ENCODE measurements at places on chromosomes 4 and X.

GRCh38 chr4:113288696-113289095, 239.2 kb downstream of the ANK2 start:
- no peak for DNase-seq

DNA sequence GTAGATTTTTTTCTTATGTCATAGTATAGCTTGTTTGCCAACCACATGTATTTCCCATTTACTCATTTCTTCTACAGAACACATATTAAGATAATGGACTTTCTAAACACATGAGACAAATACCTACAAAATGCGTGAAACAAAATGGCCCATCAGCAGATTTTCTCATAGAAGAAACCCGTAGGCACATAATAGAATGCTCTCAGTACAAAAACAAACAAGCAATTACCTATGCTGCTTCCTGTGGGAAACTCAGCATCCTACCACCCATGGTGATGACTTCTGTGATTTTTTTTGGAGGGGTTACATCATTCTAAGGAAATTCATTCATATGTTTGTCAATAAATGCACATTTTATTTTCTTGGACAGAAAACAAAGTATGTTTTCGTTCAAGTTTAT, 343.6 kb downstream of the SPRY1 start:
- no peak for DNase-seq

DNA sequence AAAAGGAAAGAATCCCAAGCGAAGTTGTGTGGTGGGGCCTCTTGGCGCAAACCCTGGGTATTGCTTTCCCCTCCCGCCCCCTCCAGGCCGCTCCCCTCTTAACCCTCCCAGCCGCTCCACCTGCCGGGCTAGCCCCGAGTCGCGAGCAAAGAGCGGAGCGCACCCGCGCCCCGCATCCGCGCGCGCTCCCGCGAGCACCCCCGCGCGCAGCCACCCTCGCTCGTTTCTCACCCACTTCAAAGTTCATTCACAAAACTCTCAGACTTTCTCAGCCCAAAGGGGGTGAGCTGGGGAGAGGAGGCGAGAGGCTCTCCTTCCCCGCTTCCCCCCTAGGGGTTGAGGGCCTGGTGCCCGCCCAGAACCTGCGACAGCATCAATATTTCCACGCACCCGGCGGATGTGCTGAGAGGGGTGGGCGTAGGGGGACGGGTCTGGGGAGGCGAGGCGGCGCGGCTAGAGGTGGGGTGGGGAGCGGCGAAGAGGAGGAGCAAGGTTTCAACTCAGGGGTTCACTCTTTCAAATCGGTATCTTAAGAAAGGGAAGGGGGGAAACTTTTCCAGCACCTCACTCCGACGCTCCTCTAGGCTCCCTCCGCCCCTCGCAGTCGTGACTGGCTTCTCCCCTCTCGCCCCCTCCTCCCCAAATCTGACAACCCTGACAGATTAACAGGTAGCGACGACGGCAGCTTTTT, 1.8 kb downstream of the MAML3 start:
- DNase-seq = no peak

- DNase-seq = no peak
Observed at GRCh38 chr4:165879641-165880040, 6.6 kb downstream of the TLL1 start.

DNA sequence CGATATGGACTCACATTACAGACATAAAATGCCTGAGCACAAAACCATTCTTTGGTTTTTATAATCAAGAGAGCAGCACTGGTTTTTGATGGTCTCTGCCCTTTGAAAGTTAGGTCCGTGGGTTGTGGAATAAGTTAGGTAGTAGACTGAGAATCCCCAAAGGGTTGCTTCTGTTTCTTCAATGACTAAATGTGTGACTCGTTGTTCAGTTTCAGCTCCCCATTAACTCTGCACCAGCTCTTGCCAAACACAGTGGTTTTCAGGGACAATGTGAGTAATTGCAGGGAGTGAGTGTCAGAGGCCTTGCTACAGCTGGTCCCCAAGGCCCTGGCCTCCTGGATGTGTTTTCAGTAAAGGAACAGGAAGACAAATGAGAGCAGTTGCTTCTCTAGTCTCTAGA, 24.8 kb downstream of the SMIM20 start:
- DNase-seq = no peak

GRCh38 chrX:119502727-119503483, 34.7 kb downstream of the SLC25A5 start:
- DNase-seq = no peak

DNA sequence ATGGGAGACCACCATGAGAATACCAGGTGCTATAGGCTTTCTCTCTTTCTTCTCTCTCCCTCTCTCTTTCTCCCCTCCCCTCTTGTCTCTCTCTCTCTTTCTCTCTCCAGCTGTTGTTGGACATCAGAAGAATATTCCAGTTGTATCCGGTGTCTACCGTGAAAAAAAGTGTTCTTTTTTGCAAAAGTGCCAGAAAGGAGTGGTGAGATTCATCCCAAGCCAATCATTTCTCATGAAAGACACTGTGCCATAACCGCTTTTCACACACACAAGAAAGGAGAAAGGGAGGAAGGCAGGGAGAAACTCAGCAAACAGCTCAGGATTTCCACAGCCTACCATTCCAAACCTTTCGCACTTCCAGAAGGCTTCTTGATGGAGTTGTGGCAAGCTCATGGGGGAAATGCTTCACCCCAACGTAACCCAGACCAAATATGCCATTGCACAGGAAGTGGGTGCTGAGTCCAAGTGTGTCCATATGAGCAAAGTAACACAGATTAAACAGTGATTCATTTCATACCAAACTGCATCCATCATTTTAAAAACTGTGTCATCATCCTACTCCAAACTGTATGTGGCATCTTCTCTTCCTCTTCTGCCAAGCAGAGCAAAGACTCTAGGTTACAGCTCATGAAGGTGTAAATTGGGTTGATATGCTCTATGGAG, 224.0 kb downstream of the APBB2 start:
- no peak for DNase-seq

GRCh38 chr4:139532947-139533346, 23.1 kb downstream of the SETD7 start:
- no peak for DNase-seq

GRCh38 chr4:126354784-126355183, 1040.0 kb downstream of the FAT4 start:
- no peak for DNase-seq

DNA sequence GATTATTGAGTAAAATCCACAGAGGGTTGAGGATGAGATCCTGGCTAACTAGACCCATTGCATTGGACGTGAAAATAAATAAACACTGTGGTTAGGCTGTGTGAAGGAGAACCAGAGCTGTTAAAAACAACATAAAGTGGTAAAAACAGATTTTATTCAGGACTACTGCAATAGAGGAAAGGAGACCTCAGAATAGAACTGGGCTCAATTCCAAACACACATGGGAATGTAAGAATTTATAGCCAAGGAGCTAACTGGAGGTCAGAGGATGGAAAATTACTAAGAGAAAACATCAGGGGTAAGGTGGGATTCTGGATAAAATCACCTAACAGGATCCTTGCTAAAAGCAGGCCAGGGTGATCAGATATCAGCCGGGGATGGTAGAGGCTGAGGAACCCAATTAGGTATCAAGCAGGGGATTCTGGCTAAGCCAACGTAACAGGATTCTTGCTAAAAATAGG, 112.4 kb downstream of the RNF150 start:
- no peak for DNase-seq

- no peak for DNase-seq
Observed at GRCh38 chr4:165905405-165906027, 32.5 kb downstream of the TLL1 start.

- no peak for DNase-seq
Observed at GRCh38 chr4:117596917-117597480, 437.3 kb upstream of the NDST3 start.

GRCh38 chr4:24764345-24764744, 31.0 kb upstream of the SOD3 start:
- DNase-seq = no peak

DNA sequence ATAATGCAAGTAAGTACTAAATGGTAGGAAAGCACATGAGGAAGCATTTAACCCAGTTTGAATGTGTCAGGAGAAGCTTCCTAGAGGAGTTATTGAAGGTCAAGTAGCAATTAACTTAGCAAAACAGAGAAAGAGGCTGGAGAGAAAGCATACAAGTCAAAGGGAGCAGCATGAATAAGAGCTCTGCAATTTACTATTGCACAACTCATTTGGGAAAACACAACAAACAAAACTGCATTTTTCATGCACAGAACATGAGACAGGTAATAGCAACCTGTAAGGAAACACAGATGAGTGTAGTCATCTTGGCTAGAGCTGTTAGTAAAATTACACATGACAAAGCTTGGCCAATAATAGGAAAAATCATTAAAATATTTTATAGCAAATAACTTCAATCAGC, 538.1 kb downstream of the PPP4R3C start:
- no peak for DNase-seq

GRCh38 chrX:7347465-7347864, 199.5 kb upstream of the PUDP start:
- no peak for DNase-seq

GRCh38 chrX:134538316-134538715, 78.4 kb downstream of the HPRT1 start:
- no peak for DNase-seq

- DNase-seq = no peak
Observed at GRCh38 chrX:30613721-30614120, 36.2 kb upstream of the TASL start.

DNA sequence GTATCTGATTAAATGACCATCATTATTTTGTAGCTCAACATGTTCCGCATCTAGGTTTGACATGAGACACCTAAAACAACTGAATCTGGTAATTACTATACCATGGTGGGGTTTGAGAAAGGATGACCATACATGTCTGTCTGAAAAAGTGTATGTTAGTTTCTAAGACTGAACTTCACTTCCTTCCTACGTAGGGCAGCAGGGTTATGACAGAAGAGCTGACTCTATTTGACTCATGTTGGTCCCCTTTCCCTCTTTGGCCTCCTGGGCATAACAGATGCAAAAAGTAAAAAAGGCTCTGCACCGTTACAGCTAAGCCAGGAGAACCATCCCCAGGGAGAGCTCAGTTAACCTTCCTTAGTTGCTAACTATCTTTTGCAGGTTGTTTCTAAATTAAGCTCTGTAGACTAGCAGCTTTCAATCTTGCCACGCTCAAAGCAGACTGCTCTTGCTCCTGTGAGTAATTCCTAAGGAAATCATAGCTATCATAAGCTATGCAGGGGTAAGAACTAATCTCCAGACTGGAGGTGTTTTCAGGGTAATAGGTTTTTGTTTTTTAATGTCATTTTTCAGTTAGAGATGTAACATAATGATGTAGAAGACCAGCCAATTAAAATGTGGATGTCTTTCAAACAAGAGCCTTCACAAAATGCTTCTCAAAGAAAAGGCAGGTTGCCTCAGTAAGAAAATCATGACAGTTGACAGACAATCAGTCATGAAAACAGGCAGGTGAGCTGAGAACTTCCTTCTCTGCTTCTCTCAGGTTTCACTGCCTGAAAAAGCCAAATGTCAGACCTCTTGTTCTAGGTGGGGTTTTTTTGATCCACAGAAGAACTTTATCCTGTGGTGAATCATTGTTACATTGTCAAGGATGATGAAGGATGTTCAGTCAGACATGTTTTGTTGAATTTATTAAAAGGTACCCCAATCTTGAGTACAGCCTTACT, 66.9 kb upstream of the DAPP1 start:
- no peak for DNase-seq

DNA sequence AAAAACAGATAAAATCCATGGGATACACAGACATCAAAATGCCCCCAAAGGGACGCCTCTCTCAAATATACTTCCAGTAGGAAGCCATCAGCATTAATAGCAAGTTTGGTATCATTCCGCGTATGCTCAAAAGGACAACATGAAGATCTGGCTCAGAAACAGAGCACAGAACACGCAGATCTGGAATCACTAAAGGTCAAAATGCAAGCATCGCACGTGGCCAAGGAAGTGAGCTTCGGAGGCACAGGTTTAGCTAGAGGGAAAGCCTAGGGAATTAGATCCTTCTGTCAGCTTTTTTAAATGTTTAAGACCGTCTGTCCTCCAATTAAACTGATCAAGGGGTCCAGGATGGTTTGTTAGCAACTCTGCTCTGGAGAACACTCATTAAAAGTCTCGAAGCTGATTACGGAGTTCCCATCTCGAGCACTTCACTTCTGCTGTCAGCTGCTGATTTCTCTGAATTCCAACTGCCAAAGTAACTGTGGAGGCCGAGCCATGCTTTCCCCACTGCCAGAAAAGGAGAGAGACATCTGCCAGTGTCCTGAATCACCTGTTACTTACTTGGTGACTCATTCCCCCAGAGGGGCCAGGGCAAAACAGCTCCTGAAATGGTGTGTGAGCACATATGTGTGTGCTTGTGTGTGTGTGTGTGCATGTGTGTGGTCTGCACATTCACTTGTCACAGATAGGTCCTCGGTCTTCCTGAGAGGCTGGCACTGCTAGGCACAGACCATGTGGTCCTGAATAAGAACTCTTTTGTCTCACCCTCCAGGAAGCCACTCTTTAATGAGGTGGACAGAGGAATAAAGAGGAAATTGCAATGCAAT, 177.7 kb upstream of the PPARGC1A start:
- no peak for DNase-seq

DNA sequence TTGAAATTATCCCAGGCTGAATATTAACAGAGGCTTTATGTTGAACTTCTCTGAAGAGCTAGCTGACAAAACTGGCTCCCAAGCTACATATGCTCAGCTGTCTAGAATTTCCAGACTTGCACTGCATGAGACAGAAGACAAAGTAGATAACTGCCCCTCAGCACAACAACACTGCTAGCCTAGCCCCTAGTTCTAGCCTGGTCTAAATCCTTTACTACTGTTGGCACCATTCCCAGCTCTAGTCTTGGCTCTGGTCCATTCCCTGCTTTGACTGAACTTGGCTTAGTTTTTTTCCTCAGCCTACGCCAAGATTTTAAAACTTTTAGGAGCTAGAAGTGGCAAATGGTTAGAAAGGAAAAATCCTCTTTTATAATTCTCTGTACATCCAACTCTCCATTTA, 7.6 kb upstream of the OPHN1 start:
- peak; percentile 8 for DNase-seq

- DNase-seq = no peak
Observed at GRCh38 chrX:103197721-103198306, 17.1 kb upstream of the BEX4 start.

DNA sequence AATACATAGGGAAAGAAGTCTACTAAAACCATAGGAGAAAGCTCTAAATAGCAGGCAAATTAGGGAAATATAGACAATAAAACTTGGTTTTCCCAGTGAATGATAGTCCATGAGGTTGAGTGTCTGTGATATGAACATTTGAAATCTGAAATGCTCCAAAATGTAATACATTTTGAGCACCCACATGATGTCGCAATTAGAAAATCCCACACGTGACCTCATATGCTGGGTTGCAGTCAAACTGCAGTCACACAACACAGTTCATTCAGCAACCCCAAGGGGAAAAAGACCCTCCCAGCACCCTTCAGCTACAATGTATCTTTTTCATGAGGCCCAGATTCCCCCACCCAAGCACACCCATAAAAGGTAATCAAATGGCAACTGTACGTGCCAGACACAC, 155.6 kb downstream of the BTC start:
- no peak for DNase-seq

DNA sequence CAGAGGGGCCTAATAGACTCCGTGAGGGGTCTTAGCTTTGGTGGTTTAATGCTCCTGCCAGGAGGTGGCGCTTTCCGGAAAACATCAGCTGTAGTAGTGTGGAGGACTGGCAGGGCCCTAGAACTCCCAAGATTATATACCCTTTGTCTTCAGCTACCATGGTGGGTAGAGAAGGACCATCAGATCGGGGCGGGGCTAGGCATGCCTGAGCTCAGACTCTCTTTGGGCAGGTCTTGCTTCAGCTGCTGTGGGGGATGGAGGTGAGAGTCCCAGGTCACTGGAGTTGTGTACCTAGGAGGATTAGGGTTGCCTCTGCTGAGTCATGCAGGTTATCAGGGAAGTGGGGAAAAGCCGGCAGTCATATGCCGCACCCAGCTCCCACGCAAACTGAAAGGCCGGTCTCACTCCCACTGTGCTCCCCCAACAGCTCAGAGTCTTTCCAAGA, 63.0 kb upstream of the AGA start:
- DNase-seq = no peak

Data from thoracic aorta (tissue), 2 donors.